CD14-positive monocyte (primary cell): ENCODE measurements at places on chromosomes 13 and 19.

DNA sequence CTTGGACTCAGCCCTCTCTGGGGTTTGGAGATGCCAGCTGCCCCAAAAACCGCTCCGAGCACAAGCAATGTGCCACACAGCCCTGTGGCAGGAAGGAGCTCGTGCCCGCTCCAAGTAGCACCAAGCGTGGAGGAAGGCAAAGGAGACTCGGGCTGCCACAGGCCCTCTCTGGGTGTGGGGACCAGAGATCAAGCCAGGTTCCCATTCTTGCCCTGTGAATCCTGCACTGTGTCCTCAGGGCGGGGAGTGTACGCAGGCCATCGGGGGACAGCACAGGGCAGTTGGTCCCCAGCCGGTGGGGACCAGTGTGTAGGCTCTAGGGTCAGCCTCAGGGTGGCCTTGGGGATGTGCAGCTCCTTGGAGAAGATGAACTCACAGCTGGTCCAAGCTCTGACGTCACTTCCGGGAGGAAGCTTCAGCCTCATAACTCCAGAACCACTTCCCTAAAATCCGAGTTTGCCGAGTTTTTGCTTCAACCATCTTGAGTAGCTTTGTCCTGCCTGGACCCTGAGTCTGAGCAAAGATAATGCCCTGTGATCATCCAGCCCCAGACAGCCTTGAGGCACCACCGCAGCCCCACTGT, 9.3 kb upstream of the CPAMD8 start:
- peak; percentile 97 for DNase-seq

DNA sequence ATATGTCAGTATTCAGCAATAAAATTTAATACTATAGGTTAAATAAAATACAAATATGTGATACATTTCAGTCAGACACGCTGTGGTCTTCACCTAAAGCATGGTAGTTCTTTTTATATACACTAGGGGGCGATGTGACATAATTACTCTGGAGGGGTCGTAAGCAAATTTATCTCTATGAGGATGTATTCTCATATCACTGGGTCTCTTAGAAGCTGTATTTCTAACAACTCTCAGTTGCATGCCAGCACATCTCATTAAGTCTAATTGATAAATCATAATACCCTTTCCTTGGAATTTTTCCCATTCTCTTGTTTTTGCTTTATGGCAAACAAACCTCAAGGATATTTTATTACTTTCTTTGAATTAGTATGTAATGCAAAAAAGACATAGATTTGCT, 3.9 kb upstream of the PCDH17 start:
- no peak for DNase-seq

GRCh38 chr13:102561933-102562332, 34.9 kb upstream of the TPP2 start:
- DNase-seq: no peak

GRCh38 chr13:83941701-83942335, 59.5 kb upstream of the SLITRK1 start:
- no peak for DNase-seq

GRCh38 chr13:50664951-50665350, 178.5 kb downstream of the DLEU7 start:
- DNase-seq: no peak

DNA sequence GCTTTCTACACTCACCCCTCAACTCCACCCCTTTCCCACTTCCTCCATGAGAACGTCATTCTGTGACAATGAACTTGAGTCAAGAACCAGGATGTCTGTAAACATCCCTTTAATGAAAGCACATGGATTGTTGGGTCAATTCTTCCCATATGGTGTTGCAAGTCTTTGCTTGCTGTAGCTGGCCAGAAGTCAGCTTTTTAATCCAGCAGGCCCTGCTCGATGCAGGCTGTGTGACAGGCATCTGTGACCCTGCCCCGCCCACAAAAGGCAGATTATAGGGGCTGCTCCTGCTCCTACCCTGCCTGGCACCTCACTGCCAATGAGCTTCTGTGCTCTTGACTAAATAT, 78.0 kb downstream of the STARD13 start:
- peak; percentile 21 for DNase-seq

DNA sequence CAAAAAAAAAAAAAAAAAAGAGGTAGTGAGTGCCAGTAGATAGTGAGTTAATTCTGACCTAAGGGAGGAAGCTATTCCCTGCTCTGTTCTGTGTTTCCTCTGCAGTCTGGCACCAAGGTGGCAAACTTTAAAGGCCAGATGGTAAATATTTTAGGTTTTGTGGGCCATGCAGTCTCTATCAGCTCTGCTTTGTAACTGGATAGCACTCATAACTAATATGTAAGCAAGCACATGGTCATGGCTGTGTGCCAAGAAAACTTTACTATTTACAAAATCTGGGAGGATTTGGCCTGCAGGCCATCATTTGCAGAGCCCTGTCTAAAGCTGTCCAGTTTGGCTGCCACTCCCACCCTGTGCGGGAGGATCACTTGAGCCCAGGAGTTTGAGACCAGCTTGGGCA, 4.3 kb downstream of the PIN1 start:
- no peak for DNase-seq

DNA sequence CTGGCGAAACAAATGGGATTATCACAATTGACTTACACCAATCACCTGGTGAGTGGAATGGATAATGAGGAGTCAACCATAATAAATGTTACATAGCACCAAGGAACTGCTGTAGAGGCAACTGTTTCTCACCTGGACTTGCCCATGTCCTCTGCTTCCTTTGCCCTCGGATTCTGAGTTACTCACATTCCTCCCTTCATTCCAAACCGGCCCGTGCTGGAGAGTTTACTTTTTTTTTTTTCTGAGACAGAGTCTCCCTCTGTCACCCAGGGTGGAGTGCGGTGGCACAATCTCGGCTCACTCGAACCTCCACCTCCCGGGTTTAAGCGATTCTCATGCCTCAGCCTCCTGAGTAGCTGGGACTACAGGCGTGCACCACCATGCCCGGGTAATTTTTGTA, 41.5 kb upstream of the TSC22D1 start:
- DNase-seq: no peak

DNA sequence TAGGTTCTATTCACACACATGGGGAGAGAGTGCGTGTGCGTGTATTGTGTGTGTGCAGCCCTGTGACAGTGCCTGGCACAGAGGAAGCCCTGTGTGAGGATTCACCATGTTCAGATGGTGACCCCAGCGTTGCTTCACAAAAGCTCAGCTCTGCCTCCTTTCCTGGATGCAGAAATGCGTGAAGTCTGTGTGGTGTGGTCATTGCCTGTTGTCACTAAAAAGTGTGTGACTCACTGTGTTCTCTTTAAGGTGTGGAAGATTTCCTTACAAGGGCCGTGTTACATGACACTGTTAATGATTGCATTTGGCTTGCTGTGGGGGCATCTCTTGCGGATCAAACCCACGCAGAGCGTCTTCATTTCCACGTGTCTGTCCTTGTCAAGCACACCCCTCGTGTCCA, 19.5 kb upstream of the DCUN1D2 start:
- no peak for DNase-seq

DNA sequence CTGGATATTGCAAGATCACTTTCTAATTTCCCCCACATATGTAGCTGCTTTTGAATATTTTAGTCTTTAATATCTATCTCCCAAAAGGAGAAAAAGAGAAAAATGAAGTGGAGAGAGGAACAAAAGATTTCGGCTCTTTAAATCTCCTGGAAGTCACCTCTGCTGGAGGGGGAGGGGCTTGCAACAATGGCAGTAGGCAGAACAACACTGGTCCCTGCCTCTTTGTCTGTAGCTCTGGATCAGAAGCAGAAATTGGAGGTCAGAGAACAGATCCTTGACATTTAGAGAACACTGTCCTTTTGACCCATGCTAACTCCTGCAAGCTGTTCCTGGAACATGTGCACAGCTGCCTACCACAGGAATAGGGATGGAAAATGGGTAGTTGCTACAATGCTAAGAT, 86.7 kb upstream of the GPR12 start:
- DNase-seq: no peak
